ENCODE measurements at places on chromosomes 2 and 18.

DNA sequence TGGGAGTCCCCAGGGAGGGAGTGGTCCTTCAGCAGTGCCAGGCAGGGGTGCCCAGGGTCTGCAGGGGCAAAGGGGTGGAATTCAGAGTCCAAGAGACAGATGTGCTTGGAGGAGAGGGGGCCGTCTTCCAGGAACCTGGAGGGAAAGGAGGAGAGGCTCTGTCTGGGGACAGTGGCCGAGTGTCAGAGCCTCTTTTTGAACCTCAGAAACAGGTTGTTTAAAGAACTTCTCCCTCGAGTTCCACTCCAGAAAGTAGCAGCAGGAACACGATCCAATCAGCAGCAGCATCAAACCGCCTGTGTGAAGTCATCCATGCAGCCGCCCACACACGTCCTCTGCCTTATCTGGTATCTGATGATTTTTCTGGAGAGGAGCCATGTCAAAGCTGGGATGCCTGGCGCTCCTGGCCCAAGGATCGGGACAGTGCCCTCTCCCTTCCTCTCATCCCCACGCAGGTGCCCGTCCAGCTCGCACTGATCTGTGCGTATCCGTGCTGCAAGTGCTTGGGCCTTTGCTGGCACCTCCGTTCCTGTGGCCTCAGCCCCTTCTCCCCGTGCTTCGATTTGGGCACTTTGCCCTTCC is 205.1 kb downstream of the NDUFA10 start:
- DNase-seq = no peak

GRCh38 chr2:96325041-96325883 is at the start of gene ITPRIPL1:
Gene ITPRIPL1 (plus strand): TSS chr2:96325317. CDS start chr2:96325840, 523 bp downstream.
- no peak for DNase-seq

- DNase-seq = no peak
Measured at GRCh38 chr2:29990129-29990528, 68.7 kb upstream of the ALK start.

DNA sequence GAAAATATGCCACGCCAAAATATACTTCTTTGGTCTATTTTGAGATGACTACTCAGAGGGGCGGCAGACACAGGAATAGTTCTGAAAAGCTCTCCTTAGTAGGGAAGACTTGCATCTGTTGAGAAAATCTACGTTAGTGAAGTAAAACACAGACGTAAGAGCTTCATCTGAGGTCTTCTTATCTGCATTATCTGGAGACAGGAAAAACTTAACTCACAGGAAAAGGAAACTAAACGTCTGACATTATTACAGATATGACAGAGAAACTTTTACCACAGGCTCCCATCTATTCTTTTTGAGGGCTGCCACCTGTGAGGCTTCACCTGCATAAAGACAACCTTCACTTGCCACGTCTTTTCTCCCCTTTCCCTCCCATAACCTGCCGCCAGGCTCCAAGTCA is 1295.7 kb downstream of the LRP1B start:
- no peak for DNase-seq

DNA sequence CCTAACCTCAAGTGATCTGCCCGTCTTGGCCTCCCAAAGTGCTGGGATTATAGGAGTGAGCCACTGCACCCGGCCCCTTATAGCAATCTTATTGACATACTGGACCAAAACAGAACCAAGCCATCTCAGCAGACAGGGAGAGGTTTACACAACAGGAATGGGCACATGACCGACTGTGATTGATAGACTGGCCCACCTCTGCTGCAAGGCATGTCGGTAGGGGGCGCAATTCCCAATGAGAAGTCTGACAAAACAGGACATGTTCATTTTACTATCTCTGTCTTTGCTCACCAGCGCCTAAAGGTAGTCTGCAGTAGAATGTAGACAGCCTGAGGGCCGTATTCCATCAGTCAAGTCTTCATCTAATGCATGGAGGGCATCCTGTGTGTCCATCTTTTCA is 2.0 kb downstream of the LYPD6B start:
- DNase-seq = no peak

DNA sequence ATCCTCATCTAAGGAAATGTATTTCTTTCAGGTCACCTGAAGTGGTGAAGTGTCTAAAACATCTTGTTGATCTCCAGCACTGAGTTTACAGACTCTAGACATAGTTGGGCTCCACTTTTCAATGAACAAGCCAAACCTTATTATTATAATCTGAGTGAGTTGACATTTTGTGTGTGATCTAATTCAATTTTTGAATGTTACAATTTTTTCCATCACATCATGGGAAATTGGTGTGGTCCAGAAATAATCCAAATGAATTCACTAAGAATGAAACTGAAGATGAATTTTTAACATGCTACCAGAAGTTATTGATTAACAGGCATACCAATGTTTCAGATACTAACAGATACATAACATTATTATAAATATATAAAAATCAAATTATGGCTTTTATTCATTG is 75.6 kb upstream of the EFEMP1 start:
- no peak for DNase-seq

- DNase-seq = no peak
Measured at GRCh38 chr2:67526283-67526682, 129.2 kb downstream of the ETAA1 start.
